ENCODE measurements at places on chromosomes 3 and 15. TPM values are rescaled to one million over a fixed set of nuclear protein-coding genes. Genes with fewer than 3 reads are reported as not detected.

GRCh38 chr3:170961616-170962400, 53.4 kb upstream of the EIF5A2 start:
- no peaks in the 10 kb centered on the region for H3K4me1 ChIP-seq
- no peak overlapping the region for H3K4me3 ChIP-seq
- no peak for DNase-seq
- no peak overlapping the region for H3K27ac ChIP-seq
- H3K27me3 ChIP-seq = no peaks in the 10 kb centered on the region
- H3K36me3 ChIP-seq = no peaks in the 10 kb centered on the region

- no peaks in the 10 kb centered on the region for H3K4me1 ChIP-seq
- H3K27ac ChIP-seq = no peak overlapping the region
- DNase-seq = no peak
- H3K27me3 ChIP-seq = no peaks in the 10 kb centered on the region
- H3K4me3 ChIP-seq = no peak overlapping the region
- H3K36me3 ChIP-seq = peaks cover 74% of the 10 kb centered on the region
Observed at GRCh38 chr3:100297784-100298183, 36.8 kb upstream of the NIT2 start.

DNA sequence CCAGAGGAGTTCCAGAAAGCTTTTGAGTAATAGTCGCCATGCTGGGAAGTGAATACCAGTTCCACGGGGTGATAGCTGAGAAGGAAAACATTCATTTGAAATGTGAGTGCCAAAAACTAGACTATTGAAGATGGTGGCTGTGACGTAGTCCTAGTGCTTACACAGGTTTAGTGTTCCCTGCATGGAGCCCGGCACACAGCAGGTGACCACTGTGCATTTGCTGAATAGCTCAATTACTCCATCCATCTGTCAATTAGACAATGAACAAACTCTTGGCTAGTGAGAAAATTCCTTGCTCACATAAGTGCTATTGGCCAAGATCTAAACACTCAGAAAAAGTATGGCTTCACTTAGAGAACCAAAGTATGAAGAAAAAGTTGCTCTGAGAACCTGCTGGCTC, 448.1 kb upstream of the WNT5A start:
- H3K27me3 ChIP-seq = no peaks in the 10 kb centered on the region
- no peaks in the 10 kb centered on the region for H3K36me3 ChIP-seq
- no peak overlapping the region for H3K27ac ChIP-seq

DNA sequence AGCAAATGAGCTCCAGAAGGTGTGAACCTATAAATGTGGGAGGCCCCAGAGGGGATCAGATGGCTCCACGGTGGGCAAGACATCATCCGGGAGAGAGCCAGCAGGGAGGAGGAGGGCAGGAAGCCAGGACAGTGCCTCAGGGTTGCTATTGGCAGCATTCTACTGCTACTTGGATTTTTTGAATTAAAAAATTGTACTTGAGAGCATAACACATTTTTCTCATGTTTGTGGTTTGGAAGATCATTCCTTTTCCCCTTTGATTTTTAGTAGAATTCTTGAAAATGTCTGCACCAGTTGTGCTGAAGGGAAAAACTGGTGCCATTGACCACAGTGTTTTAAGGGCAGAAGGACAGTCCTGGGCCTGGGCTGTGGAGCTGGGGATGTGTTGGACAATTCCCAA, 59.2 kb downstream of the LYZL4 start:
- H3K27ac ChIP-seq = no peak overlapping the region
- no peaks in the 10 kb centered on the region for H3K36me3 ChIP-seq
- H3K4me1 ChIP-seq = no peaks in the 10 kb centered on the region
- H3K4me3 ChIP-seq = no peak overlapping the region

DNA sequence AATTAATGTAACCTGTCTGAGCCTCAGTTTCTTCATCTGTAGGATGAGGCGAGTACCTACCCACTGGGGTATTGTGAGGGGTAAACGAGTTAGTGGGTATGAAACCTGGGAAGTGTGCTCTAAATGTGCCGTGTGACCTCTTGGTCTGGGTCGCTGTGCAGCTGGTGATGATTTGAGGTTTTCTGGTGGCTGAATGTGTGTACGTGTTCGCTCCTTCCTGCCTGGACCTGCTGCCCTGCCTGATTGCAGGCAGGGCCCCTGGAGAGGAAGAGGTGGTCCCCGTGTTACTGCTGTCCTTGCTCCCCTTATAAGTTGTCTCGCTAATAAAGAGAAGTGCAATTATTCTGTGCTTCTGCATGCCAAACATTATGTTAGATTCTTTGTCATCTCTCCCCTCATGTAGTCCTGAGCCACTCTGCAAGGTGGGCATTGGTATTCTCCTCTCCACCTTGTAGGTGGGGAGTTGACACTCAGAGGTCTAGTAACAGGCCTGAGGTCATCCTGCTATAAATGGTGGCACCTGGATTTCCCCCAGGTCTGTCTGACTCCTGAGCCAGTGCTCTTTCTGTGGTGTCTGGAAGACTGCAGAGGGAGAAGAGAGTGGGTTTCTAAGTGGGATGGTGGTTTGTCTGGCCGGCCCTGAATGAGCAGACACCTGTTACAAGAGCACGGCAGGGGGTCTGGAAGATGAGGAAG, 15.7 kb downstream of the PDIA5 start:
- H3K4me3 ChIP-seq = no peak overlapping the region
- no peaks in the 10 kb centered on the region for H3K36me3 ChIP-seq
- no peak for DNase-seq
- H3K27ac ChIP-seq = no peak overlapping the region
- no peaks in the 10 kb centered on the region for H3K27me3 ChIP-seq
- peaks cover 19% of the 10 kb centered on the region for H3K4me1 ChIP-seq

- H3K27ac ChIP-seq = no peak overlapping the region
- no peaks in the 10 kb centered on the region for H3K36me3 ChIP-seq
- no peak for DNase-seq
Observed at GRCh38 chr15:68637767-68638404, 59.1 kb downstream of the CORO2B start.

- no peaks in the 10 kb centered on the region for H3K36me3 ChIP-seq
- H3K27me3 ChIP-seq = no peaks in the 10 kb centered on the region
- H3K27ac ChIP-seq = no peak overlapping the region
- H3K4me3 ChIP-seq = no peak overlapping the region
- no peaks in the 10 kb centered on the region for H3K4me1 ChIP-seq
- no peak for DNase-seq
Observed at GRCh38 chr3:128983293-128984069, 10.4 kb downstream of the CFAP92 start.

DNA sequence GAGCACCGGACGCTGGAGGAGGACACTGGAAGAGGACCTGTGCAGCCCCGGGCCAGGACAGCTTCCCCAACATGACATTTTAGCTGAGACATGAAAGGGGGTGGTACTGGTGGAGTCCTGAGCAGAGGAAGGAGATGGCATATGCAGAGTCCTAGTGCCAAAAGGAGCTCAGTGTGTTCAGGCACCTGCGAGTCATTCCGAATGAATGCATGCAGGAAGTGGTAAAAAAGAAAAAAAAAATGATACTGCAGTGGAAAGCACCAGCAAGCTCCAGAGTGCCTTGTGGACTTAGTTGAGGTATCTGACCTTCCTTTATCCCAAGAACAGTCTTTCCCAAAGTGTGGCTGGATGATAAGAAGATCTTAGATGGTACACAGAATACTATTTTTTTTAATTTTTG, 6.6 kb upstream of the ZNF148 start:
- H3K4me3 ChIP-seq = no peak overlapping the region
- H3K27me3 ChIP-seq = no peaks in the 10 kb centered on the region
- H3K36me3 ChIP-seq = no peaks in the 10 kb centered on the region
- peaks cover 6% of the 10 kb centered on the region for H3K4me1 ChIP-seq
- DNase-seq = no peak

GRCh38 chr15:70632491-70633102, 130.8 kb downstream of the UACA start:
- DNase-seq = peak; percentile 12
- no peaks in the 10 kb centered on the region for H3K27me3 ChIP-seq
- H3K36me3 ChIP-seq = no peaks in the 10 kb centered on the region
- H3K4me3 ChIP-seq = no peak overlapping the region

- H3K4me1 ChIP-seq = no peaks in the 10 kb centered on the region
- no peak overlapping the region for H3K4me3 ChIP-seq
- DNase-seq = no peak
- no peak overlapping the region for H3K27ac ChIP-seq
- no peaks in the 10 kb centered on the region for H3K27me3 ChIP-seq
Observed at GRCh38 chr3:24415824-24416223, 78.8 kb downstream of the THRB start.

DNA sequence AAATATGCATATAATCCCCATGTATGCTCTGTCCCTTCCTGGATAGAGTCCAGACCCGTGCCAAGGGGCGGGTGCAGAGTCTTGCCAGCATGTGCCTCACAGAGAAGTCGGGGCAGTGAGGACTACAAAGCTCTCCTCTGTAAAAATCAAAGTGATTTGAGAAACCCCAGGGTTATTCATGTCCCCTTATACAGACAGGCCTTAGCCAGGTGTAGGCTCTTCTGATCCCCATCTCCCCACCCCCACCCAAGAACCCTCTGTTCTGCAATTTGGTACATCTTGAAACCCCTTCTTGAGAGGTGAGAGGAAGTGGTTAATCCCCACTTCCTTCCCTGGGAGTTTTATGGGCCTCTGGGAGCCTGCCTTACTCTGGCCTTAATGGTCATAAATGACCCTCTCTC, 24.7 kb downstream of the TRIM71 start:
- DNase-seq = no peak
- no peaks in the 10 kb centered on the region for H3K36me3 ChIP-seq
- H3K27me3 ChIP-seq = no peaks in the 10 kb centered on the region
- peaks cover 25% of the 10 kb centered on the region for H3K4me1 ChIP-seq

DNA sequence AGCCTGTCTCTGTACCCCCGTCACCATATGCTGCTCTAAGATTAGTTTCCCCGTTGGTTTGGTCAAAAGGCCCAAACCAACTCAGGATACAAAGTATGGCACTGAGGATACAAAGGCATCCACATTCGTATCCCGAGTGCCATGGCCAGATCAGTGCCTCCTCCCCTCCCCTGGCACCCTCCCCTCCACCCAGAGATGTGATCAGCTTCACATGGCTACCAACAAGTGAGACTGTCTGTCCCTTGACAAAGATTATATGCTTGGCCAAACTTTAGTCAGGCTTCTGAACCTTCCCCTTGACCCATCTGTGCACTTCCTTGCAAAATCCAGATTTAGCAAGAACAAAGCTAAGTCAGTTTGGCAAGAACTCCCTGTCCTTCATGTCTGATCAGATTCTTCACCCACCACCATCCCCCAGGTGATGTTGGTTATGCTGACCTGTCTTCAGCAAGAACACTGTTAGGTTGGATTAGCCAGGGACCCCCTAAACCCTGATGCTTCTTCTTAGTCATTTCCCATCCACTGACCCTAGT, 61.7 kb downstream of the KLF15 start:
- no peaks in the 10 kb centered on the region for H3K36me3 ChIP-seq
- H3K4me1 ChIP-seq = no peaks in the 10 kb centered on the region
- H3K27me3 ChIP-seq = peaks cover 11% of the 10 kb centered on the region

DNA sequence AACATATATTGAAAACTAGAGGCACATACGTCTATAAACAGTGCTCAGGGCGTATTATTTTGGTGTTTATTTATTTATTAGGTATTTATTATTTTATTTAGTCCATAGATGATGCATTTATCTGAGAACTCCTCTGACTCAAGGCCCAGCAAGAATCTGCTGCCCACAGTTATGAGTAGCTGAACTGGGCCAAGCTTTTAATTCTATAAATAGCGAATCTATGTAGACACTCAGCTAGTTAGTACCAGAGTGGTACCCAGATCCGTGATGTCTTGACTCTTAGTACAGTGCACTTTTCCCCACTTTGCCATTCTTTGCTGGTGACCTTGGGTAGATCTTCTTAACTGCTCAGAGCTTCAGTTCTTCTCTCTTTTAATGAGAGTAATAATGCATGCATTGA, 370.4 kb upstream of the TPRG1 start:
- no peak overlapping the region for H3K4me3 ChIP-seq
- no peaks in the 10 kb centered on the region for H3K27me3 ChIP-seq
- no peak overlapping the region for H3K27ac ChIP-seq

DNA sequence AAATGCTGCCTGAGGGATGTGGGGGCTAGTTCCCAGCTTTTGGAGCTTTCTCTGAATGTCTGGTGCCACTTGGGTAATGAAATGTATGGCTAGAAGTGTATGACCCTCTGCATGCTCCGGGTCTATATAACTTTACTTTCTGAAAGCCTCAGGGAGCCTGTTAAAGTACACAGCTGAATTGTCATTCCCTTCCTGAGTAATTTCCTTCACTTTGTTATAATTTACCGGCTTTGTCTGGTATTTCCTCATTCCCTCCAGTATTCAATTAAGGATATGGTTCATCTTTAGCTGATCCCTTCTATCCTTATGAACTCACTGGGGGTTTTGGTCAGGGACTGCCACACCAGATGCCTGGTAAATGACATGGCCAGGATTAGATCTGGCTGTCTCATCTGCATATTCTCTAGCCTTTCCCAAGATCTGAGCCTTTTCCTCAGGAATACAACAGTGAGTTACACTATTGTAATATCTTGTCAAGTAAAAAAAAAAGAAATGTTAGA, 620.3 kb downstream of the ZPLD1 start:
- H3K36me3 ChIP-seq = no peaks in the 10 kb centered on the region
- H3K27me3 ChIP-seq = no peaks in the 10 kb centered on the region
- H3K4me3 ChIP-seq = no peak overlapping the region
- H3K4me1 ChIP-seq = peaks cover 26% of the 10 kb centered on the region
- no peak for DNase-seq

- no peak for DNase-seq
- no peaks in the 10 kb centered on the region for H3K36me3 ChIP-seq
- peak within 1 kb of the TSS; percentile 33 for H3K4me3 ChIP-seq
- peaks cover 31% of the 10 kb centered on the region for H3K27me3 ChIP-seq
- no peak within 1 kb of the TSS for H3K27ac ChIP-seq
Observed at GRCh38 chr15:64911311-64912186, at the start of gene ANKDD1A. TSS of gene ANKDD1A (plus strand) at chr15:64911902. CDS start at chr15:64911931, 29 bp downstream.

- peaks cover 26% of the 10 kb centered on the region for H3K4me1 ChIP-seq
- no peak for DNase-seq
- no peaks in the 10 kb centered on the region for H3K36me3 ChIP-seq
- H3K27ac ChIP-seq = no peak overlapping the region
- H3K4me3 ChIP-seq = no peak overlapping the region
- H3K27me3 ChIP-seq = no peaks in the 10 kb centered on the region
Observed at GRCh38 chr3:127214975-127215374, 22.0 kb downstream of the PRR23E start.

GRCh38 chr15:35958975-35959374, 413.0 kb upstream of the DPH6 start:
- no peaks in the 10 kb centered on the region for H3K36me3 ChIP-seq
- no peak overlapping the region for H3K27ac ChIP-seq
- H3K4me3 ChIP-seq = no peak overlapping the region
- H3K4me1 ChIP-seq = no peaks in the 10 kb centered on the region
- no peak for DNase-seq
- H3K27me3 ChIP-seq = no peaks in the 10 kb centered on the region

The C3orf49 gene
- polyA plus RNA-seq = not detected

The ACY1 gene
- polyA plus RNA-seq = 18.0 TPM

The ZPLD1 gene
- not detected for polyA plus RNA-seq

The SETD5 gene
- 4.1 TPM for polyA plus RNA-seq

The CYP8B1 gene
- polyA plus RNA-seq = not detected

The NR1I2 gene
- 0.06 TPM for polyA plus RNA-seq

The FAM81A gene
- not detected for polyA plus RNA-seq
